ENCODE measurements at places on chromosomes 16 and 17.
A peak's percentile ranks its signal among the peaks of the same experiment; 100 is the strongest.

DNA sequence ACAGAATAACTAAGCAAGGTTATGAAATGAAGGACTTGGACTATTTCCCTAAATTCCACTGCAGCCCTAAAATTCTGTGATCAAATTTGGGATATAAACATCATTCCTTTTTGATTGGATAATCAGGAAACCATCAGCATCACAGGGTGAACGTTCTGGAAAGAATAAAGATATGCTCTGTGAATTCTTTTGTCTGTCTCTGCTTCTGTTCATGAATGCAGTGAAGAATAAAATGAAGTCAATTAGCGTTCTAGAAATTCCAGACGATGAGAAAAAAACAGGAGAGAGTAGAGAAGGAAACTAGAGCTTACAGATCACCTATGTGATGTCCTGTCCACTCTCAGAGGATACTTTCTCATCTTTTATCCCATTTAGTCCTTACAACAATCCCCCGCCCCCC is 295.1 kb upstream of the SOX9 start:
- DNase-seq = no peak

- DNase-seq = peak; percentile 57
These were observed 13.2 kb upstream of the AURKB start for GRCh38 chr17:8223356-8224126.

GRCh38 chr16:15780805-15781204 is 76.0 kb downstream of the MYH11 start:
- DNase-seq = no peak

DNA sequence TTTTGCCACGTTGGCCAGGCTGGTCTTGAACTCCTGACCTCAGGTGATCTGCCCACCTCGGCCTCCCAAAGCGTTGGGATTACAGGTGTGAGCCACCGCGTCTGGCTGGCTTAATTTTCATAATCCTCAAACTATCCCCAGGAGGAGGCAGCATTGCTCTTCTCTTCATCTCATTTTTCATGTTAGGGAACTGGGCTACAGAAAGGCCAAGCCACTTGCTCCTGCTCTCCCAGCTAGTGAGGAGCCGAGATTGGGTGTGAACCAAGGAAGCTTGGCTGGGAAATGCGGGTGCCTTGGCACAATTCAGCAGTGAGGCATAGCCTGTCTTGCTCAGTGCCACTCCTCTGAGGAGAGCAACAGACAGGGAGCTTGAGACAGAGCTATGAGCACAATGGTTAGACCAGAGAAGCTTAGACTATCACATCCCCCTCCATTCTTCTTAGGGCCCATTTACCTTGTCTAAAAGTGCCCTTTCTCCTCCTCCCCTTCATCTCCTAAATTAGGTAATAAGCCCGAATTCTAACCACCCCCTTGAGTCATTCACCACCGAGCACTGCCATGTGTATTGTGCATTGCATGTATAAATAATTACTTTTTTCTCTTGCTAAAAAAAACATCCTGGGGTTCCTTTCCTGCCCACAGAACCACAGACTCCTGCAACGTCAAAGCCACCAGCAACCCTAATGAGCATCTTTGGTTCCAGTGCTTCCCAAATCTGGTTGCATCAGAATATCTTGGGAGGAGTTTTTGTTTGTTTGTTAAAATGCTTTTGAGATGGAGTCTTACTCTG is 20.0 kb upstream of the KIF19 start:
- DNase-seq = no peak

DNA sequence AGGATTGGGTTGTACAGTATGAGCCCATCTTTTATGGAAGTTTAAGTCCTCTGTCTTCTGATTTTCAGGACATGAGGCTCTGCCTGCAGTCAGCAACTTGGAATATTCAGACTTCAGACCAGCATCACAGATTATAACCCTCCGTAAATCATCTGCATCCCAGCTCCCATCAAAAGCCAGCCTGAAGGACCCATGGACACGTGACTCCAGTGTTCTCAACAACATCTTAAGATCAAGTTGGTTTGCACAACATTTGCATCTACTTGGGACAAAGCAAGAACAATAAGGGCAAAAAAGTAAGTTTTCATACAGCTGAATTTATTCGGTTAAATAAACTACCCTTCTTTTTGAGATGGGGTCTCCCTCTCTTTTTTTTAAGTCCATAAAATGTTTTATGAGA is 12.7 kb downstream of the TMC5 start:
- DNase-seq = no peak

Data from cardiac fibroblast (primary cell).